RCC 7860 (cell line): ENCODE measurements at places on chromosomes 12 and 14.

DNA sequence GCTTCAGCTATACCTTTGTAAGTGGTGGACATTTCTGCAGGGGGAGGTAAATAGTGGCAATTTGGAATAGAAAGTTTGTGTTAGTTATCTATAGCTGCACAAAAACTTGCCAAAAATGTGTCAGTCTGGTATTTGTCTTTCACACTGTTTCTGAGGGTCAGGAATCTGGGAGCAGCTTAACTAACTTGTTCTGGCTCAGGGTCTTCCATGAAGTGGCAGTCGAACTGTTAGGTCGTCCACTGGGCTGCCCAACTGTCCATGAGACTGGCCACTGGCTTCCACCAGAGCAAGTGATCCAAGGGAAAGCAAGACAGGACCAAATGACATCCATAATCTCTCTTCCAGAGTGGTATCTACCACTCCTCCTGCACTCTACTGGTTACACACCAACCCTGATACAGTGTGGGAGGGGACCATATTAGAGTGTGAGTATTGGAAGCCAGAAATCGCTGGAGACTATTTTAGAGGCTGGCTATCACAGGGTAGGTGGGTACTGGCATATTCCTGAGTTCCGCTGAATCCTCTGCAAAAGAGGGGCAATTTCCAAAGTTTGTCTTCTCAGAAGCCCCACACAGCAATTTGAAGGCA, 60.9 kb downstream of the DYRK2 start:
- DNase-seq = no peak

DNA sequence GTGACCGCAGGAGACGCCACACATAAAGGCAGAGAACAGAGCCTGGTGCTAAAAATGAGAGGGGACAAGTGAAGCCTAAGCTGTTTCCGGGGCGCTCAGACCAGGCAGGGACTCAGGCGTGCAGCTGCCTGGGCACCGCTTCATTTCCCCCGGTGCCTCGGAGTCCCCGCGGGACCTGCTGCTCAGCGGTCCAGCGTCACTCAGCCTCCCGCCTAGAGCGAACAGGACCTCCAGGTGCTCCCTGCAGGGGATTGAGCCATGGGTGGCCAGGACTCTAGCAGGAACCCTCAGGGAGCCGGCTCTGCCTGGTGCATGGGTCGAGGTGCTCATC, 31.0 kb downstream of the CCDC85C start:
- DNase-seq = no peak

DNA sequence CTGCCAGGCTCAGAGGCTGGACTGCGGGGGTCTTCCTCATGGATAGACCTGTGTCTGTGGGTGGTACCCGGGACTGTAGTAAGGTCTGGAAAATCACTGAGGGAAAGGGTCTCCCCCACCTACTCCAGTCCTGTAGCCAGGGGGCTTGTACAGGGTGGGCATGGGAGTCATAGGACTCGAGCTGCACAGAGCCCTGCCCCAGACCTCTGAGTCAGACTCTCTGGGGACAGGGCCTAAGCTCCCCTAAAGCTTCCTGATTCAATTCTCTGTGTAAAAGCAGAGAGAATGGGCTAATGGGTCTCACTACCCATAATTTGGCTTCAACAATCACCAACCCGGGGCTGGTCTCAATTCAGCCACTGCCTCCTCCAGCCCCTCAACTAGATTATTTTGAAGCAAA, 27.0 kb downstream of the LRTM2 start:
- no peak for DNase-seq

DNA sequence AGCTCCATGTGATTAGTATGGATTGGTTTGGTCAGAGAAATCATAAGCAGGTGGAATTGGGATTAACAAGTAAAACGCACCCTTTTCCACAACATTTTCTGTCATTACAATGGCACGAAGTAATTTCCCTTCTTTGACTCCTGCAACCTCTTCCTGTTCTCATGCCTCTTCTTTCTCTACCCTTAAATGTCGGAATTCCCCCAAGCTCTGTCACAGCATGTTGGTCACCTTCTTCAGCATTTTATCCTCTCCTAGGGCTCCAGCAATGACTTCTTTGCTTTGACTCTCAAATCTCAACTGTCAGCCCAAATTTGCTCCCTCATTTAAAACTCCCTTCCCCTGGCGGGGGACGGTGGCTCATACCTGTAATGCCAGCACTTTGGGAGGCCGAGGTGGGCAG, 5.3 kb upstream of the GRIP1 start:
- no peak for DNase-seq

DNA sequence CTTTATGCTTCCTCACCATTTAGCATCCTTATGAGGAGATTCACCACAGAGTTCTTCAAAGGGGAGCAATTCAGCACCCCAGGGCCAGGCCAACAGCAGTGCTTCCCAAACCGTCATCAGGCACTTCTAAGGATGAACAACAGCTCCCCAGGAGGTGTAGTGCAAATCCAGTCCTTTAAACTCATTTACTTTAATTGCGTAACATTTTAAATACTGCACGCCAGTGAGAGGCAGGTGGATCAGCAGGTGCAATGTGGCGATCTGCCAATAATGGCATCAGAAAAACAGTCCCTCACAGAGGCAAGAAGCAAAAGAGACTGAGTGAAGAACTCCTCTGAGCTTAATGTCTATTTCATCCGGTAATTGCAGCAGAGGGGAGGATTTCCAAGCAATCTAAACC, 770.9 kb upstream of the FOXG1 start:
- no peak for DNase-seq

- DNase-seq = no peak
These were observed 107.1 kb upstream of the SLCO1C1 start for GRCh38 chr12:20588042-20588441.

DNA sequence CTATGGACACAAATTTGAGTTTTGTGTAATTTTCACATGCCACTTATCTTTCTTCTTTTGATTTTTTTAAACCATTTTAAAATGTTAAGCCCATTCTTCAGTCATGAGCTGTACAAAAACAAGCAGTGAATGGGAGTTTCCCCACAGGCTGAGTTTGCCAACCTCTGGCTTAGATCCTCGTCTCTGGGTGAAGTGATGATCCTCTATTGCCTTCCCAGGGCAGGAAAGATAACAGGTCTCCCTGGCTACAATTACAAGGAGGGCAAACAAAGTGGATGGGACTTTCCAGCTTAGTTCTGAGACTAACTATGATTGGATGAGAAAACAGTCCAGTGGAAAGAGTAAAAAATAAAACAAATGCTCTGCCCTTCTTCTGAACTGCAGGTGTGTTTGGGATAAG, 203.7 kb downstream of the SPTSSA start:
- no peak for DNase-seq

DNA sequence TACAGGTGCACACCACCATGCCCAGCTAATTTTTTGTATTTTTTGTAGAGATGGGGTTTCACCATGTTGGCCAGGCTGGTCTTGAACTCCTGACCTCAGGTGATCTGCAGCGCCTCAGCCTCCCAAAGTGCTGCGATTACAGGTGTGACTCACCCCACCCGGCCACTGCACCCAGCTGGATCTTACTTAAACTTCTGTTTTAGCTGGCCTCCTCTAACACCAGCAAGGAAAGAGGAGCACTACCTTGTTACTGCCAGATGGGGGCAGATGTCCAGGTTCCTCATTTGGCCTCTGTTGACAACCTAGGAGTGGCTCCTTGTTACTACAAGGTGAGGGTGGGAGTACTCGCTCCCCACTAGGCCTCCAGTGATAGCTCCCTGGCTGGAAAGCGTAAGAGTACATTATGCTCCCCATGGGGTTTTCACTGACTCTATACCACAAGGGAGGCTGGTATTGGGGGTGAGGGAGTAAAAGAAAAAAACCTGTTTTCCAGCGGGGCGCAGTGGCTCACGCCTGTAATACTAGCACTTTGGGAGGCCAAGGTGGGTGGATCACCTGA, 13.2 kb upstream of the ARF6 start:
- peak; percentile 58 for DNase-seq
